ENCODE measurements at places on chromosomes 1 and 21. TPM values are rescaled to one million over a fixed set of nuclear protein-coding genes. Genes with fewer than 3 reads are reported as not detected.
A peak's percentile ranks its signal among the peaks of the same experiment; 100 is the strongest.

GRCh38 chr1:55448261-55448660 is 233.1 kb upstream of the USP24 start:
- DNase-seq: no peak

DNA sequence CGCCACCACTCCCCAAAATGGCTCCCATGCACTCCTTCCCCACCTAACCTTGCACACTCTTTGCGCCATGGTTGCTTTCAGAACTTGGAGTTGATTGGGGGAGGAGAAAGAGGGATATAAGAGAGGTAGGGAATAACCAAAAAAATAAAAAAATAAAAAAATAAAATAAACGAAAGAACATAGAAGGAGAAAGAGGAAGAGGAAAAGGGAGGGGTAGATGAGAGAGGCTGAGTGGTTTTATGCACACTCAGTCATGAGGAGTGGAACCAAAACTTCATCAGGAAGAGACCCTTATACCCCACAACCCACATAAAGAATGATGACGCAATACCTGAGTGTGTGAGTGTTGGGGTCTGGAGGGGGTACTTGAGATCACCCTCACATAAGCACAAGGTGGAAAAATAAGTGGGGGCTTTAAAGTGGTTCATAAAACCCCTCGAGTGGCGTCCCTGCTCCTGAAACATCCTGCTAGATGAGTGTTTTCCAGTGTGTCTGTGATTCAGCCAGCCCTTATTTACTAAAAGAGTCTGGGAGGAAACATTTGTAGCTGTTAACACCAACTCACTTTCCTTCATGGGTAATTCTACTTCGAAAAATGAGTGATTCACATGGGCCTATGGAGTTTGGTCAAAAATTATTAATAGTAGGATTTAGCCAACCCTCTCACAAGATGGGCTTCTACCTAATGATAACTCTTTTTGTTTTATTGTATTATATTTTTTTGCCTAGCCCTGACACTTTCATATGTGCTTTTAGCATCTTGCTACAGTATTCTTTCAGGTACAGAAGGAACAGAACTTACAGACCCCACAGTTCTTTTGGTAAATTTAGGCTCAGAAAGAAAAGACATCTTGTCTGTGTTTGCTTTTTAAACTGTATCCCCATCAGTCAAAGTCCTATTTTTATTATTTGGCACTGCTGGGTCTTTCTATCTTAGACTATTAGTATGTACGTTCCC is 5.2 kb downstream of the SLAMF1 start:
- DNase-seq: no peak

DNA sequence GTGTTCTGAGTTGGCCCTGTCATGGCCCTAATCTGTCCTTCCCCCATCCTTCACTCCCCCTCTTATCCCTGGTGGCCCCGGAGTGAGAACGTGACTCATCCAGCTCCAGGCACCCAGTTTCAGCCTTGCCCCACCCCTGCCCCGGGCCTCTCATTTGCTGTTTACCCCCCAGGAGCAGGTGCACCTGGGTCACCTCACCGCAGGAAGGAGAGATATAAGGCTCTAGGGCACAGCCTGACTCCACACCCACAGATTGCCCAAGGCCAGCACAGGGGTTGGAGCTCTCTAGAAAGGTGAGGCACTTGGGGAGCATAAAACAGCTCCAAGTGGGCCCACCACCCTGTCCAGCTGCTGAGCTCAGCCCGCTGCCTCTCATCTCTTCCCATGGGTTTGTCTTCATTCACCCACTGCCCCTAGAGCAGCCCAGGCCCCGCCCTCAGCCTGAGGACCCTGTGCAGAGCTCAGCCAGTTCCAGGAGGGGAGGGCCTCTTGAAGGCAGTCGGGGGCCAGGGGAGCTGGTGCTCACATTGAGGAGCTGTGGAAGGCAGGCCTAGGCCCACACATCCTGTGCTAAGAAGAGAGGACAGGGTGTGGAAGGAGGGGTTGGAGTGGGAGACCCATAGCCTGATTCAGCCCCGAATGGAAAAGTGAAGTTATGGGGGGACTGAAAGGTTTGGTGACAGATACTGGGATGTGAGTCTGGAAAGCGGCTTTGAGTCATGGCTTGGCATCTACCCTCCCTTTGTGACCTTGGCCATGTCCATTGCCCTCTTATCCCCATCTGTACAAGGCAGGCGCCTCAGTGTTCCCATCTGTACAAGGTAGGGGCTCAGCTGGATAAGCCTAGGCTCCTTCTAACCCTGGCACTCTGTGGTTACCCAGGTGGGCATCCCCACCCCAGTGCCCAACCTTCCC is 16.1 kb upstream of the GPR37L1 start:
- peak; percentile 73 for DNase-seq

GRCh38 chr21:38472412-38473108 is 25.7 kb downstream of the ERG start:
- no peak for DNase-seq

The KISS1 gene
- total RNA-seq: not detected

- peak; percentile 21 for DNase-seq
These were observed 18.2 kb downstream of the WNT4 start for GRCh38 chr1:22124592-22125229.

- no peak for DNase-seq
These were observed 258 bp downstream of the CCT3 start for GRCh38 chr1:156337888-156338179.

DNA sequence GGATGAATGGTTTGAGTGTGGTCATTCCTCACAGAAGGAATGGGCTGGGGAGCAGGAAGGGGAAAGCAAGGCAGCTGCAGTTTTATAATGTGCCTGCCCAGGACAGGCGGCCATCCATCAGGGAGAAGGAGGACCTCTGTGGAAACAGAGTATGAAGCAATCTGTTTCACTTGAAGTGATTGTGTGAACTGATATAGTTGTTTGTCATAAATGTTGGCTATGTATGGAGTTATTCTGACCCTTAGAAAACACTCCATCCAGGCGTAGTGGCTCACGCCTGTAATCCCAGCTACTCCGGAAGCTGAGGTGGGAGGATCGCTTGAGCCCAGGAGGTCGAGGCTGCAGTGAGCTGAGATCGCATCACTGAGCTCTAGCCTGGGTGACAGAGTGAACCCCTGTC is 46.5 kb downstream of the NENF start:
- no peak for DNase-seq

GRCh38 chr1:113684153-113684541 is 75.1 kb downstream of the PHTF1 start:
- peak; percentile 30 for DNase-seq

GRCh38 chr1:152739841-152740240 is 18.0 kb upstream of the KPRP start:
- DNase-seq: no peak

- DNase-seq: no peak
These were observed 83.0 kb downstream of the MAN1C1 start for GRCh38 chr1:25699500-25700143.

GRCh38 chr1:4587721-4588120 is 66.7 kb upstream of the AJAP1 start:
- no peak for DNase-seq
